ENCODE measurements at places on chromosomes 4 and X.

DNA sequence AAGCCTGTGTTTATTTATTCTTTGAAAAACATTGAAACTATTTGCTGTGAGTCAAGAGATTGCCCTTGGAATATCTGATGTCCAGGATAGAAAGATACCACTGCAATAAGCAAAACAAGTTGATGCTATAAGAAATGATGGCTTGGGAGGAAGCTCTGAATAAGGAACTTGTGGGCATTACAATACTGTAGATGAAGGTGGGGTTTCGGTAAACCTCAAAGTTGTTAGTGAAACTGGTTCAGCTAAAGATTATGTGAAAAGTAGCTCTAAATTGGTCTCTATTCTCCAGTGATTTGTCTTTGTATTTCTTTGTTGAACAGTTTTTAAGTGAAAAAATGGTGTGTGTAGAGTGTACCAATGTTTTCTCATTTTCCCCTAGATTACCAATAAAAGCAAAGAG, 128.7 kb downstream of the AKAP4 start:
- DNase-seq = no peak

- peak; percentile 42 for DNase-seq
Measured at GRCh38 chr4:61200916-61201526, 895 bp downstream of the ADGRL3 start.

- DNase-seq = peak; percentile 60
Measured at GRCh38 chrX:20066968-20067708, 49.6 kb downstream of the MAP7D2 start.

DNA sequence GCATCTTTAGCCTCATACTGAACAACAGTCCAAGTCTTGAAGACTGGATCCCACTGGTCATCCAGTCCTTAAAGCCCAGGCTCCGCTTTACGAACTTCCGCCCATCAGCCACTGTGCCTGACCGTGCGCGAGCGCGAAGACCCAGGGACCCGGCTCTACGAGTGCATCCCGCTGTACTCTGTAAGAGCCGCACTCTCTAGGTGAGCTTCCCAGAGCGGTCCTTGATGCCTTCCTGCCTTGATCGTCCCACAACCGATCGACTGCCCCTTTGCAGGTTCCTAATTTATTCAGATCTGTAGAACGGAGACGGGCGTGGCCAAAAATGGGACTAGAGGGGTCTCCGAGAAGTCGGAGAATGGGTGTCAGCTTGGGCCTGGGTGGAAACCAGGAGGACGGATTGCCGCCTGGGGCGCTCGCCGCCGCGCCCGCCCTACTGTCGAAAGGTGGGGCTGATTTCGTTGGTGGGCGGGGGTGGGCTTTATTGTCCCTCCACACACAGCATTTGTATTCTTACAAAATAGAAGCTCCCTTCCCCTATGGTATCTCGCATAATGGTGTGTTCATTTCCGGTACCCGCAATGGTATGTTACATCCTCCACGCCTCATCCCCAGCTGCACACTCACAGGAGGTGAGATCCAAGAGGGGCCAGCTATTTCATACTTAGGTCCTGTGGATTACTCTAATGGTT, 42.3 kb upstream of the FAM156A start:
- DNase-seq = peak; percentile 49

DNA sequence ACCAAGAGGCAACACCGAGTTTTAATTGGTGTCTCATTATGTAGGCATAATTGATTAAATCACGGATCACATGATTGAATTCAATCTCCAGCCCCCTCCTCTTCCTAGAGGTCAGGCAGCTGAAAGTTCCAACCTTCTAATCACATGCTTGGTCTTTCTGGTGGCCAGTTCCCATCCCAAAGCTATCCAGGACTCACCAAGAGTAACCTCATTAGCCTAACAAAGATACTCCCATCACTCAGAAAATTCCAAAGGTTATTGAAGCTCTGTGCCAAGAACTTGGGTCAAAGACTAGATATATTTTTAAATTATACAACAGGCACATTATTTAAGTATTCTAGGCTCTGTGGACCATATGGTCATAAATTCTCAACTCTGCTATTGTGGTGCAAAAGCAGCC, 65.1 kb downstream of the SLC10A7 start:
- DNase-seq = no peak

GRCh38 chr4:65600656-65601055, 69.6 kb downstream of the EPHA5 start:
- no peak for DNase-seq

DNA sequence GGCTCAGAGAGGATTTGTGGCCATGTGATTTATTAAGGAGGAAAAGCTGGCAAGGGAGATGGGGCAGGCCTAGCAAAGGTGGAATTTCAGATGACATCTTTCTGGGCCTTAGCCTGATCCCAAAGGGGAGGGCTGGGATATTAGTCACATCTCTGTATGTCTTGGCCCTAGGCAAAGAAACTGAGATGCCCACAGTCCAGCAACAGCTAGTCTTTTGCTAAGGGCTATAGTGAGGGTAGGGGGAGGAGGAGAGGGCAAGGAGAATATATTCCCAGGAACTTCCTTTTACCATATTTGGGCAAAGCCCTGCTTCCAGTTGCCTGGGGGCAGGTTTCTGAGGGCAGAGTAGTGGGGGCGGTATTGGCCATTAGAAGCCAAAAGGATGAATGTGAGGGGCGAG, 209.8 kb upstream of the NR3C2 start:
- DNase-seq = no peak

DNA sequence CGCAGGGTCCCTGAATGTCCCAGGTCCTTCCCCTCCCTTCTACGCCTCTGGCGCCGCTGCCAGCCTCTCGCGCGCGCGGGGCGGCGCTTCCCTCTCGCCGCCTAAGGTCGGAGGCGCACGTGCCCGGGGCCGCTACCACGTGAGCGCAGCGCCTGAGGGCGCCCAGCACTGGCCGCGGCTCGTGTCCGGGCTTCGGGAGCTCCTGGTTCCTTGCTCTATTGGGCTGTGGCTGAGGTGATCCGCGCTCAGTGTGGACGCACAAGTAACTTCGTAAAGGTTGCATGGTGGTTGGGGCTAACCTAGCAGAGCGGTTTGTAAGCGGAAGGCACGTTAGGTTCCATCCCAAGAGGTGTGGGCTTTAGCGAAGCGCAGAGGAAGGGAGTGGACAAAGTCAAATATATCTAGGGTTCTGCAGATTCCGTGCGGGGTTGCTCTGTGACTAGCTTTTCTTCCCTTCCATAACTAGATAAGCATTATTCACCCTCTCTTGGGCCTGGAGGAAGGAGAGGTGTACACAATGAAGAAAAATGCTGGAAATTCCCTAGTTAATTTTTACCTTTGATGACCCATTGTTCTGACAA, 1.8 kb downstream of the TLL1 start:
- DNase-seq = peak; percentile 28

- peak; percentile 58 for DNase-seq
Measured at GRCh38 chr4:81472281-81473182, 825 bp upstream of the RASGEF1B start.

DNA sequence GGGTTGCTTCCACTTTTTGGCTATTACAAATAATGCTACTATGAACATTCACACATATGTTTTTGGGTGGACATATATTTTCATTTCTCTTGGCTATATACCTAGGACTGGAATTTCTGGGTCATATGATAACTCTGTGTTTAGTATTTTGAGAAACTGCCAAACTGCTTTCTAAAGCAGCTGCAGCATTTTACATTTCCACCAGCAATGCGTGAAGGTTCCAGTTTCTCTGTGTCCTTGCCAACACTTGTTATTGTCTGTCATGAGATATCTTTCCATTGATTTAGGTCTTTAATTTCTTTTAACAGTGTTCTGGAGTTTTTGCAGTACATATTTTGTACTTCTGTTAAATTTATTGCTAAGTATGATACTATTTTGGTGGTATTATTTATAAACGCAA, 48.3 kb downstream of the CLCN5 start:
- DNase-seq = no peak

GRCh38 chr4:89765966-89766365, 71.0 kb downstream of the SNCA start:
- peak; percentile 92 for DNase-seq

- no peak for DNase-seq
Measured at GRCh38 chr4:125986307-125986706, 671.6 kb downstream of the FAT4 start.

DNA sequence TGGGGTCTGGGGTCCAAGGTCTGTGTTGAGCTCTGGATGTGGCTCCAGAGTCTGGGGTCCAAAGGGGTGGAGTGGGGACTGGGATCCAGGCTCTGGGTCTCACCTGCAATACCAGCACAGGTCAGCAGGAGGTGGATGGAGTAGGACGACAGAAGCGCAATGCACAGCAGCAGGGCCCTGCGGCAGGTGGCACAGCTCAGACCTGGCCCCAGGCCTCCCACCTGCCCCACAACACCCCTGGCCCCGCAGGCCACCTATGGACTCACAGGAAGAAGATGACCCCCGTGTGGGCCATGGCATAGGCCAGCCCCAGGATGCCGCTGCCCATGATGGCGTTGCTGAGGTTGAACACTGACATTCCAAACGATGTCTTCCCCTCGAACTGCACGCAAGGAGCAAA, 3.4 kb downstream of the SLC38A5 start:
- no peak for DNase-seq

DNA sequence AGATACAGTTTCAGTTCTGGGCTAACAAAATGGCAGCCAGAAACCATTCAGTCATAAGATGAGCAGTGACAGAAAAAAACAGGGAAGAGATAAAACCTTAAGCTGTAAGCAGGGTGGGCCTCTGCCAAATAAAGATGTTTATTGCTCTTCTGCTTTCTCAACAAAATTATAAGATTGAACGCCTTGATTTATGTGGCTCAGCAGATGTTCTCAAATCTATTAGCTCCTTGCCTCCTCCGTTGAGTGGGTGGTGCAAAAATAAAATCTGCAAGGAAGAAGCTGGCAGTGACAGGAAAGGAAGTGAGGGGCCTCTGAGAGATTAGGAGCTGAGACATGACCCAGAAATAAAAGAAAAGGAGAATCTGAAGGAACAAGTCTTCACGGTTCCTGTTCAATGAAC, 206.6 kb downstream of the PTTG2 start:
- DNase-seq = no peak

- no peak for DNase-seq
Measured at GRCh38 chr4:2746891-2747695, 9.0 kb downstream of the TNIP2 start.

GRCh38 chr4:163540448-163540847, 46.0 kb downstream of the TMA16 start:
- no peak for DNase-seq

DNA sequence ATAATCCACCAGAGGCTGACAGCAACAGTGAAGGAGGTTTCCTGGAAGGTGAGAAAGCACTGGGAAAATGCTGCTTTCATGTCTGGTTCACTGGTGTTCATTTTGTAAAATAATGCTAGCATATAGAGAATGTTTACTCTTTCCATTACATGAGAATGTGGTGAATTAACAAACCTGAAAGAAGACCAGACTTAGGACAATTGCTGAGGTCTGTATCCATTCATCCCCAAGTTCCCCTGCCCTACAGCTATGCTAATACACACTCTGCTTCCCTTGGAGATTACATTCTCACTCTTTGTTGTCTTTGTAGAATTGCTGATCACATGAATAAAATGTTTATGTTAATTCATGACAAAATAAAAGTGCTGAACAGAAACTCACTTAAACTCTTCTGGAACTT, 99.5 kb downstream of the ARHGAP6 start:
- no peak for DNase-seq

- no peak for DNase-seq
Measured at GRCh38 chr4:151304755-151305154, 20.6 kb downstream of the SH3D19 start.

DNA sequence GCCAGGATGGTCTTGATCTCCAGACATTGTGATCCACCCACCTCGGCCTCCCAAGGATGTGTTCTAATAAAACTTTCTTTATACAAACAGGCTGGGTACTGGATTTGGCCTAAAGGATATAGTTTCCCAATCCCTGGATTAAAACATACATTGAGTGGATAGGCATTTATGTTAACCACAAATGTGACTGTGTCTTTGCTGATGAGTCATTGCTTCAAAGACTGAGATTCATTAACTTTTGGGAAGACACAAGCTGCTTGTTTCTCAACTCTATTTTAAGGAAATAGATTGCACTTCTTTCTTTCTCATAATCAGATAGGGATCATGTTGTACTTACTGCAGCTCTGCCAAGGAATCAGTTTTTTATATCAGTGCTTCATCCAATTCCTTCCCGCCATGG, 131.3 kb upstream of the AGA start:
- peak; percentile 70 for DNase-seq

GRCh38 chr4:108391701-108392455, 223.1 kb upstream of the LEF1 start:
- DNase-seq = no peak

DNA sequence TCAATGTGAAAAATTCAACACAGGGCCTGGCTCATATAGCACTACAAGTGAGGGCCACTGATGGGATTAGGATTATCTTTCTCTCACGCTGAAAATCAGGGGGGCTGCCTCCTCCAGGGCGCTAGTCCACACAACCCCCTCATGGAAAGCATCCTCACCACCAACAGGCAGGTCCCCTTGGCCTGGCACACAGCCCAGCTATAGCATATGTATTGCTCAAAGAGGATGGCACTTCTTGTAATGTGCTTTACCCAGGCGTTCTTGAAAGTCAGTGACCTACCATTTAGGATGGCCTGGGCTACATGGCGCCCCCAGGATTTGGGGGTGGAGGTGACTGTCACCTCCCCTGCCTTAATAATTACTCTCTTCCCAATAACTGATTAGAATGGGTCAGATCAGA, 71.0 kb upstream of the LSM6 start:
- no peak for DNase-seq

DNA sequence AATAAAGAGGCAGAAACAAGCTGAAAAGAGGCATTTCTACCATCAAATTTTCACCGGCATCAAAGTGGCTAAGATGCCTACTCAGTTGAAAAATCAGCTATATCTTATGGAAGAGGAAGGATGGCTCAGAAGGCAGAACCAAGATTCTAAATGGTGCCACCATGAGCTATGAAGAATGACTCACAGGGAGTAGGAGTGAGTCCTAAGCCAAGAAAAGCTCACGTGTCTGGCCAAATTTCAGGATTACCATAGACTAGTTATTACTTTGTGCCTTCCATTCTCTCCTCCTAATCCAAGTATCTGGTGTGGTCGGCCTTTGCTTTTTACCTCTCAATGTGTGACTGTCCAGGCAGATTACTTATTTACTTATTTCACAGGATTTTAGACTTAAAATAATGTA, 54.8 kb downstream of the BMP3 start:
- peak; percentile 25 for DNase-seq
